ENCODE measurements at places on chromosomes 4 and X.

- DNase-seq = no peak
Observed at GRCh38 chr4:73844345-73844744, 7.9 kb downstream of the CXCL6 start.

GRCh38 chr4:26985873-26986272, 125.2 kb downstream of the STIM2 start:
- no peak for DNase-seq

GRCh38 chr4:123896446-123897071, 500.0 kb downstream of the SPRY1 start:
- DNase-seq = no peak

DNA sequence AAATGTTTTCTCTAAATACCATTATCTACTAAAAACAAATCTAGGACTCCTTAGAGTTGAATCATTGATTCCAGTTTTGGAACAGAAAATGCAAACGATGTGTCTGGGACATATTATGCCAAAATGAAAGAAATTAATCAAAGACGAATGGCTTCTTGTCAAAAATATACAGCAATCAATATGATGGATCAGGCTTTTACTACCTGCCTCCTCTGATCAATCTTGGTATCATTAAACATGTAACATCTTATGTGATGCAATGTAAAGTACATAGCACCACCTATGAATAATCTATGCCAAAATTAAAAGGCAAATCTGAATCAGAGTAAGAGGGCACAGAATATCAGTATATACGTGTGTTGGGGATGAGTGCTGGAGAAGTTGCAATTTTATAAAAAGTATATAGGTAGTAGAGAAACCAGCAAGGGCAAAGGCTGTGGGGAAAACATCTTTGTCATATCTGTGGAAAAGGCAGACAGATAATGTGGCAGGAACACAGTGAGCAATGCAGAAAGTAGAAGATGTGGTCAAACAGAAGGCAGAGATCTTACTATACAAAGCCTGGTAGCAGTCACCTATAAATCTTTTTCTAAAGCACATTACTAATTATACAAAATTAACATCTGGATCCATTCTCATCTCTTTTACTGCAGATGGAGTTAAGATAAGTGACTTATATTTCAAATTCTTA, 152.7 kb downstream of the ANTXR2 start:
- DNase-seq = no peak

DNA sequence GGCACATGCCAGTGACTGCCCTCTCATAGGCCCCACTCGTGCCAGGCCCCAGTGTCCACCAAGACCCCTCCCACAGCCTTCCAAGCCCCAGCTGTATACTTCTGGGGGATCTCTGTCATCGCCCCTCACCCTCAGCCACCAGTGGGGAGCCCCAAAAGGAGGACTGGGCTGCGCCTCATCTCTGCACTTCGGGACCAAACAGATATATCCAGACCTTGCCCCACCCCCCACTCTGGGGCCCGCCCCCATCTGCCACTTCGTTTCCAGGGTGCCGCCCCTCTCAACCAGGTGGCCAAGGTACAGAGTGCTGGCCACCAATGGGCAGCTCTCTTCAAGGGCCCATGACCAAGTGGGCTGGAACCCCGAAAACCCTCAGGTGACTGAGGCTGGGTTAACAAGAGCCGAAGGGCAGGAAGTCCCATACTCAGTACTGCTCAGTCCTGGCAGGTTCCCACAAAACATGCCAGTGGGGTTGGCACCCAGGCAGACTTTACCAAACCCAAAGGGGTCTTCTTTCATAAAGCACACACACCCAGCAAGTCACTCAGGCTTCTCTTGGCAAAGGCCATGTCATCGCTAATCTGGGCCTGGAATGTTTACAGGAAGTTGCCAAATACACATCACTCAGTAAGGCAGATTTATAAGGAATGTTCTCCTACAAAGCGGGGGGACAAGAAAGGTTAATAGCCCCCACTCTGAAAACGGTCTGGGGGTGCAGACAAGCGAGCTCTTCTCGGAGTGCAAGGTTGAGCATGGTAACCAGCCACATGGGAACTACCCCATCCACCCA, 4.4 kb downstream of the ZFYVE28 start:
- no peak for DNase-seq

- DNase-seq = no peak
Observed at GRCh38 chr4:142112451-142112850, 476.1 kb downstream of the IL15 start.

Measured in NK-92 treated with Interleukin-12 subunit alpha and Interleukin-12 subunit beta, amount 100 ng/mL, for 24 hours (cell line).